ENCODE measurements at places on chromosomes 6 and 20. TPM values are rescaled to one million over a fixed set of nuclear protein-coding genes. Genes with fewer than 3 reads are reported as not detected.

DNA sequence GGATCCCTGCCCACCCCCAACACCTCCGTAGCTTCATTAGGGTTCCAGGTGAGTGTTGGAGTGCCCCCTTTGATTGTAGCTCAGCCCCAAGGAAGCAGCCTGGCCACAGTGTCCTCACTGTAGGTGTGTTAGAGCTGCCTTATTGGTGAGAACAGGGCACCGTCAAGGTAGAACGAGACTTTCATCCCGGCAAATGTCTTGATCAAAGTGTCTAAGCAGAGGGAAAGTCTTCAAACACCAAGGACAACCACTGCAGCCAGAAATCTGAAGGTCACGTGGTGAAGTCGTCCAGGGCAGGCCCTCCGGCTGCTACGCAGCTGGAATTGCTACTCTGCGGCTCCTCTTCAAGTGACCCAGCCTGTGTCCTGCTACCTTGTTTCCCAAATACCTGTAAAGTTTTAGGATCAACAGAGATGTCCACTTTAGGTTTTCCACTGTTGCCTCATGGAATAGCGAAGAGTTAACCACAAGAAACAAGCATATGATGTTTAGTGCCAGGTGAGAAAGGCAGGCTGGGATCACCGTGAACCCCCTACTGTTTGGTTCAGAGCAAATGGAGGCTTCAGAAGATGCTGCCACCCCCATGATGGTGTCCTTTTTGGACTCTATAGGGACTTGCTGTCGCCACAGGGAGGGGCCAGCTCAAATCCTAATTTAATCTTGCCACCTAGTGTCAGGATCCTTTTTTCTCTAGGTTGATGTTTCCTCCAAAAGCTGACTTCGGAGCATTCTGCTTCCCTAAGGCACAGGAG, 1.7 kb upstream of the DLL1 start:
- no peak for DNase-seq

GRCh38 chr6:150297327-150298029, 71.3 kb upstream of the IYD start:
- no peak for DNase-seq

DNA sequence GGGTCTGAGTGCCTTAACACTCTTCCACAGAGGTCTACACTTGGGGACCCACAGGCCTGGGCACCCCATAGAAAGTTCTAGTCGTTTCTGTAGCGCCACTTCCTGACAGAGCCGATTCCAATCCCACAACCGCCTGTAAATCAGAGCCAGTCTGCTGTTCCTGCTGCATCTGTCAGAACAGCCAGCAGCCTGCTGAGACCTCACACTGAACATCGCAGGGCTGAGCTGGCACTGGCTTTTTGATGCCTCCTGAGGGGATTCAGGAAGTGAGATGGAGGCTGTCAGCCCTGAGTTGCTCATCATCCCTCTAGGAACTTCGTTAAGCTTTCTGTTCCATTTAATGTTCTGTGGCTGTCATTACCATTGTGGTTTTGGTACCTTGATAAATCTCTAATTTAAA, 48.9 kb downstream of the DCBLD1 start:
- no peak for DNase-seq

DNA sequence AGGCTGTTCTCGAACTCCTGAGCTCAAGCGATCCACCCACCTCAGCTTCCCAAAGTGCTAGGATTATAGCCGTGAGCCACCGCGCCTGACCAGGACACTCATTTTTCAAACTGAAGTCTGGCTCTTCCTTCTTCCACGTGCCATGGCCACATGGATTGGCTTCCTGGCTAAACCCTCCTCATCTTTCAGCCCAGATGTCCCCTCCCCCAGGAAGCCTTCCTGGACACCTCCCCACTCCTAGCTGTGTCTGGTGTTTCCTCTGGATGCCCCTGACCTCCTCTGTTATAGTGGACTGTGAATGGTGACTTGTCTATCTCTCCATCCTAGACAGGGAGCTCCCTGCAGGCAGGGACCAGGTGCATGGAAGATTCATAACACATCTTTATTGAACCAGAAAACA, 57.2 kb downstream of the RIPOR3 start:
- no peak for DNase-seq

GRCh38 chr6:154380741-154381140, 24.1 kb upstream of the IPCEF1 start:
- DNase-seq, result no peak

DNA sequence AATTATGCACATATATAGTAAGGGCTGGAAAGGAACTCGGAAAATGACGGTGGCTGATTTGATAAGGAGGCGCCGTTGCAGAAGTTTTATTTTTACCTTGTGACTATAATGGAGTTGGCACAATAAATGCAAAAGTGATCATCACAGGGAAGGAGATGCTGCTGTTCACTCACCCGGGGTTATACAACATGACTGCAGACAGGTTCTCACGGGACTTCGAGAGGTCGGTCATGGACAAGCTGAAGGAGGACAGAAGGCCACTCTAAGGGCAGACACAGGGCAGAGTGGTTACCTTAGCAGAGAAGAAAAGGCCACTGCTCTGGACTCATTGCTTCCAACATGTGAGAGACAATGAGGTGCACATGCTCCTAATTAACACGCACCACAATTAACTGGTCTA, 168.6 kb downstream of the KIF16B start:
- no peak for DNase-seq

DNA sequence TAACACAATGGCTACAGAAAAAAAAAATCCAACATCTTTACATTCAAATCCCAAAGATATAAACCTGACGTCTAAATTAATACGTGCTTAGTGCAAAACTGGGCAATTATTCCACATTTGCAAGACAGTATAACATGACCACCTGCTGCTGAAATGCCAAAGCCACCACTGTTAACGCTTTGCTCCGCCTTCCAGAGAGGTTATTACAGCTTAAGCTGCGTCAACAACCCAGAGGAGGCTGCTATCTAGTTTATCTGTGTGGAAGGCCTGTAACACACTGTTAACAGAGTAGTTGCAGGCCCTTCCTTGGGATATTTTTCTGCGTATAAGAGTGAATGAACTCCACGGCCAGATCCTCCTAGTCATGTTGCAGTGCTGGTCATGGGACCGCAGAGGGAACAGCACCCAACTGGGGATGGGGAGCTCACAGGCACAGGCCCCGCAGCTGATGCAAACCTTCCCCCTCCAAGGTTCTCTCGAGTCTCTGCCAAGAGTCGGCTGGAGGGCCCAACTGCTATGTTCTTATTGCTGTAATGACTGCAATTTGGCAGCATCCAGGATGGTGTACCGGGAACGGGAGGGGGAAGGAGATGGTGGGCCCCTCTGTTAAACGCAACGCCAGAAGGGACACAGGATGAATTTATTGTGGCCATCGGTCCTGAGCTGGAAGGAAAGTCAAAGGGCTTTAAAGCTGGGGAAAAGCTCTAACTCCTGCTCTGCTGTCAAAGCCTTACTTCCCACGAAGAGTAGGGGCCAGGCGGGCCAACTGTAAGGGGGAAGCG, 993 bp upstream of the NCOA7 start:
- DNase-seq, result peak; percentile 63

The SIGLEC1 gene
- total RNA-seq, result 0.16 TPM

The MUC21 gene
- not detected for total RNA-seq

The CRISP2 gene
- not detected for total RNA-seq

The TMEM244 gene
- total RNA-seq, result 1.4 TPM

The SPATA25 gene
- total RNA-seq, result 1.7 TPM
